MM.1S (cell line): ENCODE measurements at places on chromosomes 1 and 21.

DNA sequence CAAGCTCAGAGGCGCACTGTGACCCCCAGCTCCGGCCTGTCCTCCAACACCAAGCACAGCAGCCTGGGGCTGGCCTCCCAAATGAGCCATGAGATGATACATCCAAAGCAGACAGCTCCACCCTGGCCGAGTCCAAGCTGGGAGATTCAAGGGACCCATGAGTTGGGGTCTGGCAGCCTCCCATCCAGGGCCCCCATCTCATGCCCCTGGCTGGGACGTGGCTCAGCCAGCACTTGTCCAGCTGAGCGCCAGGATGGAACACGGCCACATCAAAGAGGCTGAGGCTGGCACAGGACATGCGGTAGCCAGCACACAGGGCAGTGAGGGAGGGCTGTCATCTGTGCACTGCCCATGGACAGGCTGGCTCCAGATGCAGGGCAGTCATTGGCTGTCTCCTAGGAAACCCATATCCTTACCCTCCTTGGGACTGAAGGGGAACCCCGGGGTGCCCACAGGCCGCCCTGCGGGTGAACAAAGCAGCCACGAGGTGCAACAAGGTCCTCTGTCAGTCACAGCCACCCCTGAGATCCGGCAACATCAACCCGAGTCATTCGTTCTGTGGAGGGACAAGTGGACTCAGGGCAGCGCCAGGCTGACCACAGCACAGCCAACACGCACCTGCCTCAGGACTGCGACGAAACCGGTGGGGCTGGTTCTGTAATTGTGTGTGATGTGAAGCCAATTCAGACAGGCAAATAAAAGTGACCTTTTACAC, 29.1 kb downstream of the SLC19A1 start:
- DNase-seq: no peak

DNA sequence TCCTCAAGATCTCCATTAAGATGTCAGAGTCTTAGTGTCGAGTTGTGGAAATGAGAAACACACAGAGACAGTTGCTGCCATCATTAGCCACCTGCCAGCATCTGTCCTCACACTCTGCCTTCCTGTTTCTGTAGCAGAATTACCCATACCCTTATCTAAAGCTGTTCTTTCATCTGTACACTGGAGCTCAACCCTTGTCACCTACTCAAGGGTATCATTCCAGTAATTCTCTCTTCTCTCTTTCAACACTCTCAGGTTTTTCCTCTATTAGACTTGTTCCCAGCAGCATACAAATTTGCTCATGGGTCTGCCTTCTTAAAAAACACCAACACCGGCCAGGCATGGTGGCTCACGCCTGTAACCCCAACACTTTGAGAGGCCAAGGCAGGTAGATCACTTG, 27.4 kb upstream of the RNF2 start:
- no peak for DNase-seq

DNA sequence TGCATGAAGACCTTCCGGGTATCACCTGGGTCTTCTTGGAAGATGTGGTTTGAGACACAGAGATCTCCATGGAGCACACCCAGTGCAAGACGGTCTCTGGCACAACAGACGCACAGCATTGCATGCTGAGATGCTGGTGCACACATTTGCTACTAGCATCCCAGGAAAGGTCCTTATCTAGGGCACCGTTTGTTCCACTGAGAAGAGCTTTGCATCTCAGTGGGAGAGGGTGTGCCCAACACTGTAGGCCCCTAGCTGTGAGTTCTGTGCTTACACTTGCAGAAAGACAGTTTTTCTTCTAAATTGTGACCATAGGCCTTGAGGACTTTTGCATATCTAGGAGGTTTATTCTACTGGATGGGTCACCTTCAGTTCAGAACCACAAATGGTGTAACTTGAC, 554.1 kb downstream of the MATN1 start:
- no peak for DNase-seq

- DNase-seq: no peak
Observed at GRCh38 chr1:98121646-98122045, 200.8 kb upstream of the DPYD start.

DNA sequence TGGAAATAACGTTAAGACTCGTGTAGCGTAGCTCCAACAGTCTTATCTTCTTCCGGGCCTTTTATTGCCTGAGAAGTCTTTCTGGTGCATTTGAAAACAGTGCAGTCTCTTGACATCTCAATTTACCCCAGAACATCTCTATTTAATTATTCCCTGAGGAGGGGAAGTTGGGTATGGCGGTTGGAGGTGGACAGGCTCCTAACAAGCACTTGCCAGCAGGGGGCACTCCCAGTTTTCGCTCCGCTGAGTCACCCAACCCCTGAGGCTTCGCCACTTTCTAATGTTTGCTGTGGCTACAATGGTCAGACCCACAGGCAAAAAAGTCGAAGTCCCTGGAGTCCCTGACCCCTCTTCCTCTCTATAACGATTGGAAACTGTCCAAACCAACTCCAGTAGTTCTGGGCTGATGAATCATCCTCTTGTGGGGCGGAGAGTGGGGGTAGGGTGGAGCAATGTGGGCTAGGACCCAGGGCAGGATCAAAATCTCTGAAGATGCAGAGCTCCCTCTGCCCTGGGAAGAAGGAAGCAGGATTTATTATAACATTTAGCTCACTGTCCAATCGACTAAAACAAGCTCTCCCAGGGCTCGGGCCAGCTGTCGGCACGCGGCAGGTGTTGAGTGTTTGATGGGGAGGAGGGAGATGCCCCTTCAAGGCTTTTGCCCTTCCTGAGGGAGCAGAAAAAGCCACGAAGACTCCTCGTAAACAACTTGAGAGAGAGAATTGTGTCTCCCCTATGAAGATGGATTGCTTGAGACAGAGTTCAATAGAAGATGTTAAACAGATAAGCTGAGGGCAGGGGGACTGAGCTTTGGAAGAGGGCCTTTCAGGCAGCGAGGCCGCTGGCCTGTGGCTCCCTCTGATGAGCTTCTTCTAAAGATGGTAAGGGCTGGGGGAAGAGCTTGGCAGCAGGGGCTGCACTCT, 85.7 kb downstream of the BRINP2 start:
- no peak for DNase-seq

GRCh38 chr1:247332623-247333361, 1.1 kb upstream of the ZNF496 start:
- DNase-seq: no peak

GRCh38 chr1:226646026-226646869, 92.8 kb downstream of the ITPKB start:
- no peak for DNase-seq
